ENCODE measurements at places on chromosomes 3 and 15.

DNA sequence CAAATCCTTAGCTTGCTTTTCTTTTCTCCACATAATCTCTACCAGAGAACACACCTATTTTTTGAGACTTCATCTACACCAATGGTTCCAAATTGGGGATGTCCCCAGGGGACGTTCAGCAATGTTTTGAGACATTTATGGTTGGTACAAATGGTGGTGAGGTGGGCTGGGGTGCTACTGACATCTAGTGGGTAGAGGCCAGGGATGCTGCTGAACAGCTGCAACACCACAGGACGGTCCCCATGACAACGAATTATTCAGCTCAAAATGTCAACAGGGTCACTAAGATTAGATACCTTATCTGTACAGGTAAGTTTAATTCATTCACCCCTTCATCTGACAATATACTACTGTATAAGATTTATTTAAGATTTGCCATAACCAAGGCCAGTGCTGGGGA is 14.4 kb downstream of the GK5 start:
- no peak for DNase-seq

GRCh38 chr3:115085197-115085865 is 61.8 kb downstream of the ZBTB20 start:
- DNase-seq, result no peak

DNA sequence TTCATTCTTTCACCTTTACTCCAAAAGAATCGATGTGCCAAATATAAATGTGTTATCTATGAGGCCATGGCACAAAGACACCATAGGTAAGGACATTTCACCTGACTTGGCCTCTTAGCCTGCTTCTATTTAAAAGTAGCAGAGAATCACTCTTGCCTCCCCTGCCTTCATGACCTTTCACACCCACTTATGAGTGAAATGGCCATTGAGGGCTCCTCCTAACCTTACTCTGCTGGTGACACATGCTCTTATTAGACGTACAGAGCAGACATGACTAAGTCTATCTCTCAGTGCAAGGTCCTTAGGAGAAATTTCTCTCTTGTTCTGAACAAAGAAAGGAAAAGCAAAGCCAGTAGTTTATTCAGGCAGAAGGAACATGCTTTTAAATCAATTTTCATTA is 150.7 kb downstream of the LRTM1 start:
- no peak for DNase-seq

GRCh38 chr3:19063936-19064335 is 84.4 kb upstream of the KCNH8 start:
- no peak for DNase-seq

- no peak for DNase-seq
Measured at GRCh38 chr3:32062950-32063582, 43.4 kb upstream of the GPD1L start.
